Activated T-helper 1 cell treated with anti-CD3 and anti-CD28 coated beads, Interleukin-2, amount 50 U/mL, for 16 hours (primary cell): ENCODE measurements at places on chromosomes 12 and 14.

GRCh38 chr14:99524804-99525698, 43.8 kb downstream of the CCNK start:
- DNase-seq, result no peak

DNA sequence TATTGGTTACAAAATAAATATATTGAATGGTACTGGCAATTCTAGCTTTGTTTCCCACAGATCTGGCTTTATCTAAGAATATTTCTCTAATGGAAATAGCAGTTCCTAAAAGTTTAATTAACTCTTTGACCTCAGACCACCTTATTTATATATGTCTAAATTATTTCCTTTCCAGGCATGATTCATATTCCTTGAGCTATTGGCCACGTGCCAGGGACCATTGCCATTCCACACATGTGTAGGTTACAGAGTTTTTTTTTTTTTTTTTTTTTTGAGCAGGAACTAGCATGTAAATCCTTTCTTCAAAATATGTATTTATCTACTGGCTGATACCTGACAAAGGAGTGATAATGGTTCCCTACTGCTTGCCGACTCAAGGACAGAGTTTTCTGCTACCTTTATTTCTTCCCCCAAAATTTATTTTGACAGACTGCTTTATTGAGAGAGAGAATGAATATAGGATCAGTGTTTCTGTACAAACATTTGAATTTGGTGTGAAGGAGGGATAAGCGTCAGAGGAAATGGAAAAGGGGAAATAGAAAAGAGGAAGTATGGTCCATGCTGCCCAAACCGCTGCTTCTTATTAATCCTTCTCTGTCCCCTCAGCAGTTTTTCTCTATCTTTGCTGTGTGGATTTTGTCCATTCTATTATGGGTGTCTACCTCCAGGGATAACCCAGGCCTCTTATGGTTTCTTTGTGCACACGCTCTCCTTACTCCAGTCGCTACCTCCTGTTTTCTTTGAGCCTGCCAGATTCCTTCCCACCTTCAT, 36.4 kb downstream of the PDE3A start:
- DNase-seq, result no peak

DNA sequence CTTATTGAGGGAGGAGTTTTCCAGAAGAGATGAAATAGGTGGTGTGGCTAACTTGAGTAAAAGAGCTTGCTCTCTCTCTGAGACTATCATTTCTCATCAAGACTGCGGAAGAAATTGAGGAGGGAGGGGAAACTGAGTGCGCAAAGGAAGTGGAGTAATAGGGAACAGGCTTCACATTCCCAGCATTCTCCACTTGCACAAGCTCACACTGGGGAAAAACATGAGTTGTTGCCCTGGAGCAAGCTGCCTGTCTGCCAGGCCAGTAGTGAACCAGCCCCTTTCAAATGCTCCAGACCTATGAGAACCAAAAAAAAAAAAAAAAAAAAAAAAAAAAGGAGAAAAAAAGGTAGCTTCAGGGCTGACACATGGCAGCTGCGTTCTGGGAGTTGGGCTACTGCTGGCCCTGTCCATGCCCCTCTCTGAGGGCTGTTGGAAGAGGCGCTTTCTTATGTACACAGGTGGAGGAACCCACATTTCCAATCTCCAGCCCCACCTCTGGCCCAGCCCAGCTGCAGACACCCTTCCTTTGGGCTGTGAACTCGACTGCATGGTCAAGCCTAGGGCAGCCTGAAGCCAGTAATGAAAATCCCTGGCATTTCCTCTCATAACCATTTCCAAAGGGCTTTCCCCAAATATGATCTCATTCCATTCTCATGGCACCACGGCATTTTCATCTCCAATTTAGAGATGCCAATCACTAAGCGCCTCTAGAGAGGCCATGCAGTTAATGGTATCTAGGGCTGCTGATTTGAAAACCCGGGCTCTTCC, 32.5 kb upstream of the EMP1 start:
- no peak for DNase-seq

DNA sequence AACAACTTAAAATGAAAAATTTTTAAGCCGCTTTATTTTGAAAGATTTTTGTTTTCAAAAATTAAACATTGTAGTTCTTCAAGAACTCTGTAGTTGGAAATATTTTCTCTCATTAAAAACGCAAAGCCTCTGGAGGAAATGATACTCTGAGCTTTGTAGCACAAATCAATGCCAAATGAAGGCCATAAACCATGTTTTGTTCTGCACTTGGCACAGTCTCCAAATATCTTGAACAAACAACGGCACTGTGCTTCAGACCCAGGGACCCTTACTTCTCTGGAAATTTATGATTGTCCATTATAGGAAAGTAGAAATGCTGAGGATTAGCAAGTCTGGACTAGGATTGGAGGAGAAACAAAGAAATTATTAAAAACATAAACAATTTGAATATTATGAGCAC, 160.8 kb upstream of the BMP4 start:
- DNase-seq, result no peak

DNA sequence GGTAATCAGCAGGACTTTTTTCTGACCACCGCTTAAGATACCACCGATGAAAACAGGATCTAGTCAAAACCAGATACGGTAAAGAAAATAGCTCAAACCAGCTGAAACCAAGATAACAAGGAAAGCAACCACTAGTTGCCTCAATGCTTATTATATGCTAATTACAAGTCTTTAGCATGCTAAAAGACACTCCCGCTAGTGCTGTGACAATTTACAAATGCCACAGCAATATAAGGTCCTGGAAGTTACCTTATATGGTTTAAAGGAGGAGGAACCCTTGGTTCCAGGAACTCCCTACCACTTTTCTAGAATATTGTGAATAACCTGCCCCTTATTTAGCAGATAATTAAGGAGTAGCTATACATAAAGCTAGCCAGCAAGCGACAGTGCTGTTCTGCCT, 976.4 kb upstream of the SEL1L start:
- no peak for DNase-seq

DNA sequence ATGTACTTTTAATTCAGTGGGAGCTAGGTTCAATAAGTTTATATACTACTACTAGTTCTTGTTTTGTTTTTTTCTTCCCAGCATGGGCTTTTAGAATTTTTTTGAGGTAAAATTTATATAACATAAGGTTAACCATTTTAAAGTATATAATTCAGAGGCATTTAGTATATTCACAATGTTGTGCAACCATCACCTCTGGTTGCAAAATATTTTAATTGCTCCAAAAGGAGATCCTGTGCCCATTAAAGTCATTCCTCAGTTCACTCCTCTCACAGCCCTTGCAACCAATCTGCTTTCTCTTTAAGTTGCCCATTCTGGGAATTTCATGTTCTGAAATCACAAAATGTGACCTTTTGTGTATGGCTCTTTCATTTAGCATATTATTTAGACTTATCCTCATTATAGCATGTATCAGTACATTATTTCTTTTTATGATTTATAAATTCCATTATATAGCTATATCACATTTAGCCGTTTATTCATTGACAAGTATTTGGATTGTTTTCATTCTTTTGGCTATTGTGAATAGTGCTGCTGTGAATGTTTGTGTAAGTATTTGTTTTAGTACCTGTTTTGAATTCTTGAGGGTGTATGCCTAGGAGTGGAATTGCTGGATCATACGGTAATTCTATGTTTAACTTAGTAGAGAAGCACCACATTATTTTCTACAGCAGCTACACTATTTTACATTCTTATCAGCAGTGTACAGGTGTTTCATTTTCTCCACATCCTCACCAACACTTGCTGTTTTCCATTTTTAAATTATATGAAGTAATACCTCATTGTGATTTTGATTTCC, 59.1 kb downstream of the ARHGAP5 start:
- DNase-seq, result no peak

DNA sequence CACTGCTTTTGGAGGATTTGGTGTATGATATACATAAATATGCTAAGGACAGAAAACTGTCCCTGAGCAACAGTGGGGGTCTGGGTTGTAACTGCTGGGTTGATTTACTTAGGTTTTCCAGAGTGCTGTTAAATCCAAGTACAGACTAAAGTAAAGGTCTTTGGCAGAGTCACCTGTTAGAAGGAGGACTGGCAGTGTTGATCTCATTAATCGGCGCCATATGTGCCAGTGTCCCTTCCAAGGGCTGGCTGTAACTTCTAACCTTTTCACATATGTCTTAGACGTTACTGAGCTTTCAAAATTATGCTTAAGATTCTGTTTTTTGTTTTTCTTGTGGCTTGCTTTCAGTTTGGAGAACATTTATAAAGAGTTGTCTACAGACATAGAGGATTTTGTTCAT, 5.1 kb downstream of the UNG start:
- no peak for DNase-seq

DNA sequence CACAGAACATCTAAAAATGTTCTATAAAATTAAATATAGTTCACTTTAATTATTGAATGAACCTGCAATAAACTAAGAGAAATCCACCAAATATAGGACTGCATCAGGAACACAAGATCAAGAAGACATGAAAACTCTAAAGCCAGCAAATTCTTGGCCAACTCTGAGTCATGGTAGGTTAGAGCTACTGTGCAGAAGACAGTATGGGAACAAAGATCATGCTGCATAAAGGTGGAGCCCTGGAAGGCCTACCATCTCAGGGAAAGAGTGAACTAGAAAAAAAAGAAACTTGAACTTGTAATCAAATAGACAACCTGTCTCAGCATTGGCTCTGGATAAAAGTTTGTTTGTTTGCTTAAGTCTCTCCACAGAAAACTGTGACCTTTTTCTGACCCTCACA, 66.9 kb upstream of the CNOT2 start:
- no peak for DNase-seq

DNA sequence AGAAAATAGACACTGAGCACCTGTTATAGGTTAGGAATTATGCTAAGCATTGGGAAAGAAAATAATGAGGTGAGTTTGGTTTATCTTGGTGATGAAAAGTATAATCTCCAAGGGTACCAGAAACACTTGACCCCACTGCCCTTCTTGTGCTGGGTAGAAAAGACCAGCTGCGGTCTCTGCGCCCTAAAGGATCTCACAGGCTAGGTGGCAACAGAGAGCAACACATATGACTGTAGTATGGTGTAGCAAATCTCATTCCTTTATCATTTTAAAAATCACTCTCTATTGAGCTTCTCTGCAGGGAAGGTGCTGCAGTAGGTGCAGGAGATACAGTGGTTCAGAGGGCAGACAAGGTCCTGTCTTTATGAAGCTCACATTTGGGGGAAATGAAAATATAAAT, 26.1 kb downstream of the NRXN3 start:
- no peak for DNase-seq

GRCh38 chr12:91413581-91414546, 231.2 kb upstream of the DCN start:
- no peak for DNase-seq

GRCh38 chr14:69839661-69840060, 39.6 kb upstream of the SMOC1 start:
- DNase-seq, result no peak

GRCh38 chr12:76696186-76696585, 67.7 kb upstream of the ZDHHC17 start:
- DNase-seq, result no peak

- DNase-seq, result no peak
Observed at GRCh38 chr14:104328607-104329006, 190.2 kb downstream of the KIF26A start.

GRCh38 chr12:87812030-87812429, 217.2 kb downstream of the C12orf50 start:
- no peak for DNase-seq

GRCh38 chr14:80902608-80903007, 38.9 kb downstream of the CEP128 start:
- no peak for DNase-seq
